Renal cortical epithelial cell (primary cell): ENCODE measurements at places on chromosomes 2 and 18.

GRCh38 chr2:45820048-45820447 is 168.6 kb downstream of the PRKCE start:
- DNase-seq: no peak

- DNase-seq: no peak
These were observed 497.2 kb upstream of the SYT4 start for GRCh38 chr18:43774497-43774896.

GRCh38 chr2:15615301-15615920 is 23.7 kb downstream of the DDX1 start:
- no peak for DNase-seq

DNA sequence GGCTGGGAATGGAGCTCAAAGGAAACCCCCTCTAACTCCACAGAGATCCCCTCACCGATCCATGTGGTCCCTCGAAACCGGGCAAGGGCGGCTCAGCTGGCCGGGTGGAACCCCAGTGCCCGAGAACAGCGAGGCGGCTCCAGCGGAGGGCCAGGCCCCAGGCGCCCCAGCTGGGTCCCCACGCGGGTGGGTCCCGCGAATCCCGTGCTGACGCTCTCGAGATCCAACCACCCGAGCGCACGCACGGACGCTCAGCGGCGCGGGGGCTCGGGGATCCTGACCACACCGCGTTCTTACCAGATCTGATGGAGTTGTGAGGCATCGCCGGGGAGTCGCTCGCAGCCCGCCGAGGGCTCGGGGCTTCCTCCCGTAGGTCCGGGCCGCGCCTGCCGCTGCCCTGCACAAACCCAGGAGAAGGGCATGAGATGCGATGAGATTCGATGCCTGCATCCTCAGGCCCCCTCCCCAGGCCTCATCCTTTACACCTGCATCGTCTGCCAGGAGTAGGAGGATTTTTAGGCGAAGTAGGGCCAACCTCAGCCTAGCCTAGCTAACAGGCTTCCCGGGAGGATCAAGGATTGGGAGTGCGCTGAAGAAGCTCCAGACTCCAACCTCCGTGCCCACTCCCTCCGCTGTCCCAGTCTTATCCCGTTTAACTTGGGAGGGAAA is 514 bp downstream of the PAX8 start:
- no peak for DNase-seq

DNA sequence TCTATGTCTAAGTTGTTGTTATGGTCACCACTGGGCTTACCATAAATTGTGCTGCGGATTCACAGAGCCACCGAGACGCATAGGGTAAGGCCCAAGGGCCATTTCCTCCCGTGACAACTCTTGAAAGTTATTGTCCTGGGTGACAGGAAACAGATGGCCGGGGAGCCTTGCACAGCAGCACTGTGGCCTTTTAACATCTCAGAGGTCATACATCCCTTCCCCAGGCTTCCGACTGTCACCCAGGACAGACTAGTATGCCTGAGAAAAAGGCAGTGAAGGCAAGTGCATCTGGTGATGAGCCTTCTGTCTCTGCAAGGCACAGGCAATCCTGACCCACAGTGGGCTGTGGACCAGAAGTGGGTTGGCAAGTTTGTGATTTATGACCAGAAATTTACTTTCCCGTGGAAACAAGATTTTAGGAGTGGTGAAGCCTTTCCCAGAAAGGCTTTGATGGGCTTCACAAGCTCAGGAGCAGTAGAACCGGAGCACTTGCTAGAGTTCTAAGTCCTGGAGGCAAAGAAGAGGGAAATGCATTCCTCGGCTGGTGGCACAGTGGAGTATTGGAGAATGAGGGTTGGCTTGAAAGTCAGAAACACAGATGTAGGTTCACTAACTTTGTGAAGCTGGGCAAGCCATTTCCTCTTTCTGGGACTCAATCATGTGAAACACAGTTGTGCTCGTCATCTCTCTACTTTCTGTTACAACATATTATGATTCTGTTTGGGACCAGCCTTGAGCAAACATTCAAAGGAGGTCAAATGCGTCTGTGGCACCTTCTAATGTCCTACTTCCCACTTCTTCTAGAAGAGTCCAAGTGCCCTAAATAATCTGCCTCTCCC is 2.0 kb upstream of the CAPN14 start:
- peak; percentile 79 for DNase-seq

GRCh38 chr2:45278365-45279078 is 269.3 kb upstream of the SIX2 start:
- no peak for DNase-seq

GRCh38 chr2:214593727-214594126 is 182.9 kb downstream of the VWC2L start:
- DNase-seq: peak; percentile 96

GRCh38 chr2:36659872-36660312 is 36.6 kb upstream of the VIT start:
- DNase-seq: peak; percentile 53

GRCh38 chr2:110881908-110882307 is 149.5 kb downstream of the ACOXL start:
- no peak for DNase-seq

DNA sequence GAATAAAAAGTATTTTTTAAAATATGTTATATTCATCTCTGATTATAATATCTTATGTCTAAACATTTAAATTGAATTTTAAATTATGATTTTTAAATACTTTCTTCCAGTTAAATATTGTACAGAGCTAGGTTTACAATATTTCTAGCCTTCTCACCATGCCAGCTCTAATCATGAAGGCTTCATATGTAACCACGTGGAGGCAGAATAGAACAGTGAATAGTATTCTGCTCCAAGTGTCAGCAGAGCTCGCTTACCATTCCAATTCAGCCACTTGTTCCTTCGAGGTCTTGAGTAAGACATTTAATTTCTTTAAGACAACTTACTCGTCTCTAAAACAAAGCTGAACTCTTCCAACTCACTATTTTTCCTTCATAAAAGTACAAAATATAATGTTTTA is 871.8 kb downstream of the SUCLG1 start:
- no peak for DNase-seq

DNA sequence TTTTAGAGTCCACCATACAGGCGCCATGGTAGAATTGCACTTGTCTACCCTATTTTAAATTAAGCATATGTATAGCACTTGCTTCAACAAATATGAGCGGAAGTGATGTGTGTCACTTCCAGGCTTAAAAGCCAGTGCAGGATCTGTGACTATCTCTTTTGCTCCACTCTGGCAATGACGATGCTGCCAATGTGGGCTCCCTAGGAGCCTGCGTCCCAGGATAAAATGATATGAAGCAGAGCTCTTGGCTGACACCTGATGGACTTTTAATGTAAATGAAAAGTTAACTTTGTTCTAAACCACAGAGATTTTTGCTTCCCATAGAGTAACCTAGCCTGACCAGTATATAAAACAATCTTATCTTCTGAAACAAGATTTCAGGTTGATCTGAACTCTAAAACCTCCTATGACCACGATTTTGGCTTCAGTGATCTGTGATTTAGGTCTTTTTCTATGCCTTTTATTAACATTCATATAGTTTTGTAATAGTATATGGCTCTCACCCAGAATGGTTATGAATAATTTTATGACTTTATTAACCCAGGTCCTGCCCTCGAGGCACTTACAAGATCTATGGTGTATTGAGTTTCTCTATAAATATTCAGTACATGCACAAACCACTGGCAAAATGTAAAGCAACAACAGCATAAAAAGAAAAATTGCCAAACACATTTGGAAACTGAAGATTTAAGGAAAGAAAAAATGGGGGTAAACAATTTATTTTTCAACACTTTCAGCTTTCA is 422.5 kb upstream of the PIK3C3 start:
- peak; percentile 0 for DNase-seq
